ENCODE measurements at places on chromosomes 6 and 20.
A peak's percentile ranks its signal among the peaks of the same experiment; 100 is the strongest.

GRCh38 chr6:128432394-128432793, 88.0 kb downstream of the PTPRK start:
- peak; percentile 72 for DNase-seq

DNA sequence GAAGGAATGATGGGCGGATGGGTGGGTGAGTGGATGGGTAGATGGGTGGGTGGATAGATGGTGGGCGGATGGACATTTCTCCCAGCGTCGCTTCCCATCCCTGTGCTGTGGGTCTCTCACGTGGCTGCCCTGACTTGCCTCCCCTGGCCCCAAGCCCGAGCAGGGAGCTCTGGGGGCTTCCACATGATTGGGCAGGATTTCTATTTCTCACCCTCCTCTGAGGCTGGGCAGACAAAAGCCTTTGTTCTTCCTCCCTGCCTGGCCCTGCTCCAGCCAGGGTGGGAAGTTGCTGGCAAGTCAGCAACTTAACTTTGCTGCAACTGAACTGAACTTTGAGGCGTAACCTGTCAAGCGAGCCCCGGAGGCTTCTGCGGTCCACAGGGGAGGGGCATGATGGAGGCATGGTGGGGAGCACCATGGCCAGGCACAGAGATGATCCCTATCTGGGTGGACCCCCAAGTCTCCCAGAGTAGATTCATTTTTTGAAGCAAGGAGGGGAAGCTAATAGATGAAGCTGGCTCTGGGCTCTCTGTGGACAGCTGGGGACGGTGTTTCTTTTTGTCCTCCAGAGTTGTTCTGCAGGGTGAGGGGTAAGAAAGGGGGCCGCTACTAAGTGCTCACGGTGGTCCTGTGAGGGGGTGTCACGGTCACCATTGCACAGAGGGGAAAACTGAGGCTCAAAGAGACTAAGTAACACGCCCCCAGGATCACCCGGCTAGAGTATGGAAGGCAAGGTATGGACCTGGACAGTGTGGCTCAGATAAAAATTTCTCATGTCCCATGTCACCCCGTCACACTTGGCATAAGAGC, 140.1 kb downstream of the CEBPB start:
- peak; percentile 77 for DNase-seq

GRCh38 chr20:42639140-42639539, 550.6 kb downstream of the PTPRT start:
- DNase-seq = no peak

GRCh38 chr20:50464026-50464724, 46.0 kb upstream of the PTPN1 start:
- DNase-seq = no peak

- no peak for DNase-seq
Measured at GRCh38 chr20:45631184-45631583, at the start of gene WFDC9. Gene WFDC9 (minus strand): TSS chr20:45631284. CDS start chr20:45610181, 21,103 bp downstream.

DNA sequence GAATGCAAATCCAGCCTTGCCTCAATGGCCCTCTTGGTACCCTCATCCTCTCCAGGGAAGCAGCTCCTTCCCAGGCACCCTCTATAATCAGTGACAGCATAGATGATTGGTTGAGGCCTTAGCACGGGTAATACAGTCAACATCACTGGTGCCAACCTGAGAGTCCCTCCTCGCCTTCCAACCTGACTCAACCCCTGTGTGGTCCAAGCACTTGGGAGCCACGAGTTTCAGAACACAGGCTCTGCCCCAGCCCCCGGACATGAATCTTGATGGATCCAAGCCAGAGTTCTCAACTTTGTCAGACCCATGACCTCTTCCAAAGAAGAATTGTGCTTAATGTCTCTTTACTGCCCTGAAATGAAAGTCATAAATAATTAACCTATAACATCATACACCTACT, 213.9 kb downstream of the PREX1 start:
- no peak for DNase-seq

DNA sequence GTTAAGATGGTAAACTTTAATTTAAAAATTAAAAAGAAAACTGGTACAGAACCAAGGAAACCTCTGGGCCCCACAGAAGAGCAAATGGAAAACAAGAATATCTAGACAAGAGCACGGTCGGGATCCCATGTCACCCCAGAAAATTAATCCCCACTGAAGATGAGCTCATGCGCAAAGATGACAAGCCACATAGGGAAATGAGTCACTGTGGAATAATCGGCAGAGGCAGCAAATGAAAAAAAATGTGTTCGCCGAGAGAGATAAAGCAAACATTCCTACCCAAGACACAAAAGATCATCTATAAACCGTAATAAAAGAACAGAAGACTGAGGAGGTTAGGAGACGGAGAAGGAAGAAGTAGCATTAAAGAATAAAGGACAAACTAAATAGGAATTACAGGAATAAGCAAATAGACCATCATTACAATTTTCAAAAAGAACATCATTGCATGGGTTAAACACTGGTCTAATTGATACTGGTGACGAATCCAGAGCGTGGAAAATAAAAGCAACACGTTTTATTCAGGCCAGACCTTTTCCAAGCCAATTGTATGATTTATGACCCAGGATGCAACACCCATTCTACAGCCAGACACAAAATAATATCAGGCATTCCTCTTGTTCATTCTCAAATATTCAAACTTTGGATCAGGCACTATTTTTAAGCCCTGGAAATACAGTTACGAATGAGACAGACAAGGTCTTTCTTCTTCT, 138.0 kb upstream of the ARID1B start:
- peak; percentile 48 for DNase-seq

- DNase-seq = no peak
Measured at GRCh38 chr6:133079901-133080300, 161.3 kb upstream of the EYA4 start.
